Effector CD8-positive, alpha-beta T cell (primary cell): ENCODE measurements at places on chromosomes 12 and 14.
A peak's percentile ranks its signal among the peaks of the same experiment; 100 is the strongest.

DNA sequence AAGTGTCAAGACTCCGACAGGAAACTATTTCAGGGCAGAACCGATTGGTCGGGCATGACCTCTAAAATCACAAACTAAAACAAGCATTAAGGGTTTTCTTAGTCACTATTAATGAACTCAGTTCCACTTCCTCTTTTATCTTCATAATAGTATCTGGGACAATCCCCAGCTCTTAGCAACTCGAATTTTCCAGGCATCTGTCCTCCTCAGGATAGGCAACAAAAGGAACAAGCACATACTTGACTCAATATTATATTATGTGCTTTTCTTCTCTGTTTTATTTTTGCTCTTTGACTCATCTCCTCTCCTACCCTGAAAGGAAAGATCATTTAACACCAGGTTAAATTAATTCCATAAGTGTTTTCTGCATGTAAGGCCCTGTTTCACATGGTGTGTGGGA, 638.3 kb upstream of the TBX3 start:
- DNase-seq, result no peak

DNA sequence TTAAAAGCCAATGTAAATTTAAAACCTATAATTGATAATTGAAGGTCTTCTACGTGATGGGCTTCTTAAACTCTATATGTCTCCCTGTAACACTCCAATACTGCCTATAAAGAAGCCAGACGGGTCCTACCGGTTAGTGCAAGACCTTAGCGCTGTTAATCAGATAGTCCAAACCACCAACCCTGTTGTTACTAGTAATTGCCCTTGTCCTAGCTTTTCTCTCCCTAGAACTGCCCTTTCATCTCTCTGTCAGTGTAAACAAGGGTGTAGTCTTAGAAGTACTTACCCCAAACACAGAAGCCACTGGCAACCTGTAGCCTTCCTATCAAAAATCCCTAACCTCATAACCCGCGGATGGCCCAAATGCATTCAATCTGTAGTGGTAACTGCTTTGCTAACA, 243.0 kb upstream of the DIO3 start:
- DNase-seq, result no peak

GRCh38 chr12:58099476-58099875, 158.1 kb downstream of the ATP23 start:
- DNase-seq, result no peak

GRCh38 chr14:56770512-56770911, 39.8 kb downstream of the OTX2 start:
- no peak for DNase-seq

DNA sequence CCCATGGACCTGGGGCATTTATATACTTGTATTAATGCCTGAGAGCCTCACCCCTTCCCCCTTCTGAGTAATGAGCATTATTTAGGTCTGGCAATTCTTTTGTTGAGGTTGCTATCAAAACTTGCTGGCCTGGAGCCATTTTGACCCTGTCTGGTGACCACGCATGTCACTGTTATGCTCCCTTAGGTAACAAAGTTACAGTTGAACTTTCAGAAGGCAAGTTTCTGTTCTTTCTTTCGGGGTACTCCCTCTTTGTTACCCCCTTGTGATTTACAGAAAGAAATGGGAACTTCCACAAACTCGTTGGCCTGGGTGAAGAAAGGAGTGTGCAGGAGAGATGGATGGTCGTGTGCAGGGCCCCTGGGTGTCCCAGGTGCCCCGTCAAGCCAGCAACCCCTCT, 305.4 kb downstream of the DPF3 start:
- DNase-seq, result no peak

GRCh38 chr12:92275443-92276154, 130.0 kb upstream of the BTG1 start:
- DNase-seq, result no peak

- DNase-seq, result no peak
These were observed 7.6 kb upstream of the NR4A1 start for GRCh38 chr12:52043386-52044212.

GRCh38 chr12:31033146-31033545, 40.5 kb upstream of the DDX11 start:
- no peak for DNase-seq

DNA sequence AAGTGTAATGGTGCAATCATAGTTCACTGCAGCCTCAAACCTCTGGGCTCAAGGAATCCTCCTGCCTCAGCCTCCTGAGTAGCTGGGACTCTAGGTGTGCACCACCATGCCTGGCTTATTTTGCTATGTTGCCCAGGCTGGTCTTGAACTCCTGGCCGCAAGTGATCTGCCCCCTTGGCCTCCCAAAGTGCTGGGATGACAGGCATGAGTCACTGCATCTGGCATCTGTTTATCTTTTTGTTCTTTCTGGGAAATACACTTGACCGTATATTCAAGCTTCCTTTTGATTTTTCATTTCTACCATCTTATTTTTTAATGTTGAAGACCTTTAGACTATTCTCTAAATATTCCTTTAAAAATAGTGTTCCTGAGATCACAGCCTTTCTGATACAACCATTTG, 82.4 kb upstream of the OSBPL8 start:
- DNase-seq, result no peak

- DNase-seq, result peak; percentile 62
These were observed 9.4 kb upstream of the HVCN1 start for GRCh38 chr12:110698171-110698902.
